Activated CD8-positive, alpha-beta memory T cell treated with anti-CD3 and anti-CD28 coated beads, Interleukin-2, amount 10 ng/mL, durations not matched to agents 7 days and 5 days (primary cell): ENCODE measurements at places on chromosomes 3 and 15. TPM values are rescaled to one million over a fixed set of nuclear protein-coding genes. Genes with fewer than 3 reads are reported as not detected.

- no peak for DNase-seq
These were observed 14.5 kb upstream of the LPP start for GRCh38 chr3:188139466-188139865.

DNA sequence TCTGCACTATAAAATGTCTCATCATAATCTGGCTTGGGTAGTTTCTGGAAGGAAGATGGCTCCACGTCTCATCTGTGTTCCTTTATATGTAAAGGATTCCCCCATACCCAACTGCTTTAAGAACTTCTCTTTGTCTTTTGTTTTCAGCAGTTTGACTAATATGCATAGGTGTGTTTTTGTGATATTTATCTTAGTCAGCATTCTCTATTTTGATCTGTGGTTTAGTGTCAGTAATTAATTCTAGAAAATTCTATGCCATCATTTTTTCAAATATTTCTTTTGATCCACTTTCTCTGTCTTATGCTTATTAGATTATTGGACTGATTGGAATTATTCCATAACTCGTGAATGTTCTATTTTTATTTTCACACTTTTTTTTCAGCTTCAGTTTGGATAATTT lies 286.3 kb upstream of the THRB start:
- DNase-seq: no peak

- DNase-seq: no peak
These were observed 37.0 kb downstream of the RASA2 start for GRCh38 chr3:141523615-141524375.

Gene RTP4
- total RNA-seq: 16.9 TPM

Gene SLC15A2
- 2.4 TPM for total RNA-seq

Gene PCLAF
- 139 TPM for total RNA-seq

Gene IFT57
- 25.1 TPM for total RNA-seq

DNA sequence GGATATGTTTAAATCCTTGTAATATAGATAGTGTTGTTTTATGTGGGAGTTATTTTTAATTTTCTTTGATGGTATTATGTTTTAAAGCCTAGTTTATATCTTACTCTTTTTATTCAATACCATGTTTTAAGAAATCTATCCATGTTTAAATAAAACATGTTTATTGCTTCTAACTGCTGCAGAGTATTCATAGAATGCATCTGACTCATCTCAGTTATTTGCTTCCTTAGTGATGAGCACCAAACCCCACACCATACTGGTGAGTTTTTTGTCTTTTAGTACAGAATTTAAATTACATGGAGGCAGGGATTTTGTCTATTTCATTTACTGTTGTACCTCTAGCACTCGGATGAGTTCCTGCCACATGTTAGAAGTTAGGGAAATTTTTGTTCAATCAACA lies 209.2 kb downstream of the NSUN3 start:
- DNase-seq: no peak

- DNase-seq: no peak
These were observed 44.6 kb downstream of the ZBTB38 start for GRCh38 chr3:141412936-141413354.

DNA sequence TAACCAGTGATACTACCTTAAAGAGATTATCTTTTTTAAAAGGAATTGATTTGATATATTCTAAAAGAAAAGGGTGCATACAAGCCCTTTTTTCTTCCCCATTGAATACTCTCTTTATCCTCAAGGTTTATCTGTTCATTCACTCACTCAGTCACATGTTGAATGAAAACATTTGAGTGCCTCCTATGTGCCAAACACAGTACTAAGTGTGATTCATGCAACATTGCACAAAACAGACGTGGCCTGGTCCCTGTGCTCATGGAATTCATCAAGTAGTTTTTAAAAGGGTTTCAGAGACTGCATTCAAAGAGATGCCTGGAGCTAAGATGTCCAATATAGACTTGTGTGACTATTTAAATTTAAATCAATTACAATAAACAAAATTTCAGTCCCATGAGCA lies 462.2 kb upstream of the MDFIC2 start:
- DNase-seq: no peak

DNA sequence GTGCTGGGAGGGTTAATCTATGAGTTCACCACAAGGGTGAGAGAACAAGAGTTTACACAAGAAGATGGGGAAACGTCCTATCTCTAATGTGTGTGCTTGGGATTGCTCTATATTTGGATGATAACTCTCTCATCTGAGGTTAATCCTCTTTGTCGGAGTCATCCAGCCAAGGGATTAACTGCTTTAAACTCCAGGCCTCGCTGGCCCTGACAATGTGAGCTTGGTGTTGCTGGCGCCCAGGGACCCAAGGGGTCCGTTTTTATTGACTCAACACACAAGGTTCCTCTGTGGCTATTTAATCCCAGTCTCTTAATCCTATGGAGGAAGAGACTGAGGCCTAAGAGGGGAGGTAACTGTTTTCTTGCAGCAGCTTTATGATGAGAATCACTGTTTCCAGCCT lies 14.2 kb downstream of the SV2B start:
- DNase-seq: no peak

- peak; percentile 29 for DNase-seq
These were observed 17.4 kb upstream of the ATP2B2 start for GRCh38 chr3:10522646-10523303.

DNA sequence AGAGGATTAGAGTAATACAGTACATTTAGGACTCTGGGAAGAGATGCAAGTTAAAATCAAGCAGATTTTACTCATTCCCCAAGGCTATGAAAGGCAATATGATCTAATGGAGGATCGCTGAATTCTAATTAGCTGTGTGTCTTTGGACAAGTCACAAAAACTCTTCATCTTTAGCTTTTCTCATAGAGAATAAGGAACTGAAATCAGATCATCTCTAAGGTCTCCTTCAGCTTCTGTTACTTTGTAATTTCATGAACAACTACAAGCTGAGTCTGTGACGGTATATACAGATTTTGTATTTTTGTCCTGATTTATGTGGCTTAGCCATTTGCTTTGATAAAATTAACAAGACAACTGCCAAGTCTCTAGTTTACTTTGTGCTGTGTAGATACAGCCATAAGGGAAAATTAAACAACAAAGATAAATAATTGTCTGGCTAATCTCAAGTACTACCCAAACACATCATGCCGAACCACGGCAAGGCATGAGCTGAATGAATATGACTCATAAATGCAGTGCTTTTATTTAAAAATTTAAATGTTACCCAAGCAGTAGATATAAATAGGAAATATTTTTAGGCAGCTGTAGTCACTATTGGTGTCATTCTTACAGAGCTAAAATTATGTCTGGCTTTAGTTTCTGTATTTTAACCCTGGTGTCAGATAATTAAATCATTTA lies 81.5 kb downstream of the GAP43 start:
- no peak for DNase-seq

Gene SLC24A5
- total RNA-seq: not detected

Gene TMC3
- total RNA-seq: not detected

Gene GUCA1C
- total RNA-seq: not detected

- no peak for DNase-seq
These were observed 289.7 kb upstream of the TPRG1 start for GRCh38 chr3:188881954-188882641.

DNA sequence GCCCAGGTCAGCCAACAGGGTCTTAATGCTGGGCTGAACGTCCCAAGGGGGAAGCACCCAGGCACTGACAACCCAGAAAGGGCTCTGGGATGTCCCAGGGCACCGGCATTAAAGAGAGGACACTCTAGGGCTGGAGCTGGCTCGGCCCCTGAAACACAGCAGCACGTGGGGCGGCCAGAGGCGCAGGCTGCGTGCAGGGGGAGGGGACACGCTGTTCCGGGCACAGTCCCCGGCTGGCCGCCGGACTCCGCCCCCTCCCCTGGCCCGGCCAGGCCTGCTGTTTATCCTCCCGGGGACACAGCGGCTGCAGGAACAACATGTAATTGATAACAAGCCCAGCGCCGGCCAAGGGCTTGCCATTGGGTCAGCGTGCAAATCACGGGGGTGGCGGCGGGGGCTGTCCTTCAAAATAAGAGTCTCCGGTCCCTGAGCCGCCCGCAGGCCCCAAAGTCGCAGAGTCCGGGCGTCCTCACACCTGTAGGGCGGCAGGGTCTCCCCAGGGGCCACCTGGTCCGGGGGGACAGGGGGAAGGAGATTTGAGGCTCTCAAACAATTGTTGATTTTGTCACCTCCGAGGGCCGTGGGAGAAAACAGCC lies 1.3 kb downstream of the KLF15 start:
- no peak for DNase-seq

- peak; percentile 46 for DNase-seq
These were observed 371.7 kb upstream of the GBE1 start for GRCh38 chr3:82133070-82133606.

DNA sequence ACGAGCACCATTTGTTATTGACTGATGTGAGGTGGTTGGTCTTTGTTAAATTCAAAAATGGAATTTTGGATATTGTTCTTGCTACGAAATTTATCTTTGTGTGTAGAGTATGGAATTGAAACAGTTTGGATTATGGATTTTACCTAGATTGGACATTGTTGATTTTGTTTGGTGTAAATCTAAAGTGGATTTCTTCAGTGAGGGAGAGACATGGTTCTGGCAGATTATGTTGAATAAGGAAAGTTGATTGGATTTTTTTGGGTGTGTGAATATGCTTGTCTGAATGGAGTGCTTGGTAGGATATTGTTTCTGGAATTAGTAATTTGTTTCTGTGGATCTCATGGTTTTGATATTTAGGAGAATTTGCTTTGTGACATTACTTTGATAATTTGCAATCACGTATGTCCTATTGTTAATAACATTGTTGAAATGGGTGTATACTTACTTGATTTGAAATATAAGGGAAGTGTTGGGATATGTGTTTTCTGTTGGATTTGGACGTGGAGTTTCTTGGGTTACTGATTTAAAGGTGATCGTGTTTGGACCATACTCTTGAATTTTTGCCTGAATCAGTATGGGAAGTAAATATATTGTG lies 1.0 kb upstream of the CHD2 start:
- no peak for DNase-seq

DNA sequence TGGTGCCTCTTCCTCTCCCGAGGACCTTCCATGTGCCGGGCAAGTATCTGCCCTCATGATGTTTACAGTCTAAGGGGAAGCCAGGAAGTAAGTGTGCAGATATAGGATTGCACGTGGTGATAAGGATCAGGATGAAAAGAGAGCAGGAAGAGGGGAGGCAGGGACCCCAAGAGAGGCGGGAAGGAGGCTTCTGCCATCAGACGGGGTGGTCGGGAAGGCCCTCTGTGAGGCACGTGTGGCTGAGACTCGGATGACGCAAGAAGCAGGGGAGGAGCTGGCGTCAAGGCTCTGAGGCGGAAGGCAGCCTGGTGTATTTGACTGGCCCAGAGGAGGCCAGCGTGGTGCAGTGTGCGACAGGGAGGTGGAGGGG lies 762 bp upstream of the IQSEC1 start:
- DNase-seq: no peak
